ENCODE measurements at places on chromosomes 5 and 9.

DNA sequence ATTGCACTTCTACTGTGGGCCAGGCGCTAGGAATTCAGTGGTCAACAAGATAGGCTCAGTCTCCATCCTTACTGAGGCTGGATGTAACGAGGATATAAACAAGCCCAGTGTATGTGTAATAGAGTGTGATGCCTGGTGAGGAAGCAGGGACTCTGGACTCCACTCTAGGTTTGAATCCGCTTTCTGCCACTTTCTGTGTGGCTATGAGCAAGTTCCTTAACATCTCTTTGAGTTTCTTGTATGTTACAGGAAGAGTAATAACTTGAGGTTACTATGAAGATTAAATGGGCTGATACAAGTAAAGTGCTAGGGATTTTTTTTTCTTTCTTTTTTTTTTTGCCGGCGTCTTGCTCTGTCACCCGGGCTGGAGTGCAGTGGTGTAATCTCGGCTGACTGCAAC, 12.4 kb downstream of the DOCK2 start:
- DNase-seq = no peak

GRCh38 chr5:95057615-95058014, 227.3 kb downstream of the MCTP1 start:
- no peak for DNase-seq

DNA sequence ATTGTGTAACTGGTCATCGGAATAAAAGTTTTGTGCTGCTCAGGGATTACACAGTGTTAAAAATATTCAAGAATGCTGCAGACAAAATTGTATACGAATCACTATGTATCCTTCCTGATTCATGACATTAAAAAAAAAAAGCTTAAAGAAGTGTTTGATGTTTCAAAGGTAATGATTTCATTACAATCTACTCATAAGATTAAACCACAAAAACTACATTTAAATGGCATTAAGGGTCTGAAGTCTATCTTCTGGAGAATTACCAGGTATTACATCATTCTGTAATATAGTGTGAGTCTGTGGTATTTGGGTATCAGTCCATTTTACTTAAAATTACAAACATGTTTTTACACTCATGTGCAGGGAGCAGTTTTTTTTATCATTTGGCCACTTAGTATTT, 324.4 kb downstream of the NDUFS4 start:
- no peak for DNase-seq

DNA sequence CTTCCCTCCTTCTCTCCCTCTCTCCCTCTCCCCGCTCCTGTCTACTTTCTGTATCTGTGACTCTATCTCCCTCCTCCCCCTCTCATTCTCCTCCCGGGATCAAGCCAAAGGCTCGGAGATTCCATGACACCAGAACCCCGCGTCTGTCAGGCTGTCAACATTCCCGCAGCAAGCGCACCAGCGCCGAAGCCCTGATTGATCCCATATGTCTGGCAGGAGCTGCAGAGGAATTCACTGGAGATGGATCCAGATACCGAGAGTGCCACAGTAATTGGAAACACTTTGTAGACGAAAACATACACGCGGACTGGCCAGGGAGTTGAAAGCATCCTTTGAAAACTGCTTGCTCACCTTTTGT, 300 bp upstream of the SVEP1 start:
- no peak for DNase-seq

- DNase-seq = no peak
These were observed 141.7 kb downstream of the HTR1A start for GRCh38 chr5:63820577-63820976.

DNA sequence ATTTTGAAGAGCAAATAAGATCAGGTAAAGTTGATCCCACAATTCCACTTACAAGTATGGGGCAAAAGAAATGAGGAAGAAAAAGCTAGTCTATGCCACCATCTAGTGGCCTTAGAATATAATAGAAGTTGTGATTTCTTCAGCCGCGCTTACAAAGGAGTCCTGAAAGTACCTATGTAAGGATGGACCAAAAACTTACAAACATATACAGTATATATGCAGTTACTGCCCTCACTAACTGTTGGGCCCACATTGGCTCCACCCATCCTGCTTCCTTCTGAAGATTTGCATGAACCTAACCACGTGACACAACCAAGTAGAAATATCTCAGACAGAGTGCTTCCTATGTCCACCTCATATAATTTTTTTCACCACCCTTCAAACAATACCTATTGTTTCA, 11.7 kb upstream of the OR13D1 start:
- peak; percentile 58 for DNase-seq

DNA sequence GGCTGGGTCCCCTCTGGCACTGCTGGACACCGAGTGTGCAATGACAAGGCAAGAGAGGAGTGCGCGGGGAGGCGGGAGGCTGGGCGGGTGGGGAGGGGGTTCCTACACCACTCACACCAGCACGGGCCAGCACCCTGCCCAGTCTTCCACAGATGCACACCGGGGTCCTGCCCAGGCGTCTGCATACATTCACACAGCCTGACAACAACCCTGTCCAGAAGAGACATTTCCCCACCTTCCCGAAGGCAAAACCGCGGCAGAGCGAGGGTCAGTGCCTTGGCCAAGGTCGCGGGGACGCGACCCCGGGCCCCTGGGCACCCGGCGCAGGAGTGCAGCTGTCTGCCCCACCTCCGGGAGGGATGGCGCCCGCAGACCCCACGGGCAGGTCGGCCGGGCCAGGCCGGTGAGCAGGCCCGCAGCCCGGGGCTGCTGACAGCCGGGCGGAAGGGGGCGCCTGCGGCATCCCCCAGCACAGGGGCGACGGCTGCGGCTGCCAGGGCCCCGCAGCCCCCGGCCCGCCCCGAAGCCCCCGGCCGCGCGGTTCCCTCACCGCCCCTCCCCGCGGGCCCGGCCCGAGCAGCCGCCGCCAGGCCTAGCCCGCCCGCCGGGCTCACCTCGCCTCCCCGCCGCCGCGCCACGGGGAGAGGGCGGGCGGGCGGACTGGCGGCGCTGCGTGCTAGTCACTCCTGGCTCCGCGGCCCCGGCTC, 496 bp downstream of the MAPK9 start:
- no peak for DNase-seq

GRCh38 chr5:60538955-60539866, 160.8 kb downstream of the DEPDC1B start:
- no peak for DNase-seq

DNA sequence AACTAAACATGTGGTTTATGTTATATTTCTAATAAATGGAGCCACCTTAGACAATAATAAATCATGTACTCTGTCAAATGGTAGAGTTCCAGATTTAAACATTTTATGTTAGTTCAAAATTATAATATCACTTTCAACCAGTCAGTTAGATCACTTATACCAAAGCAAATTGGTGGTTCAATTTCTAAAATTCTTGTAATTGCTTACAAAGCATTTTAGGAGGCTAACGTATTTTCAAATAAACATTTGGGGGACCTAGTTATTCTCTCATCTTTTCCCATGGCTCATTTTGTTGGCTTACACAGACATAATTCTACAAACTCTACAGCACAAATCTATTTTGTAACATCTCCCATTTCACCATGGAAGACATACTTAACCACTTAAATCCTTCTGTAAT, 39.9 kb downstream of the EDIL3 start:
- no peak for DNase-seq

- peak; percentile 29 for DNase-seq
These were observed 216.5 kb downstream of the PDZD2 start for GRCh38 chr5:31855134-31856040.

- no peak for DNase-seq
These were observed 33.5 kb upstream of the CRB2 start for GRCh38 chr9:123322273-123323195.

GRCh38 chr9:128634651-128635262, 21.9 kb downstream of the DYNC2I2 start:
- no peak for DNase-seq

DNA sequence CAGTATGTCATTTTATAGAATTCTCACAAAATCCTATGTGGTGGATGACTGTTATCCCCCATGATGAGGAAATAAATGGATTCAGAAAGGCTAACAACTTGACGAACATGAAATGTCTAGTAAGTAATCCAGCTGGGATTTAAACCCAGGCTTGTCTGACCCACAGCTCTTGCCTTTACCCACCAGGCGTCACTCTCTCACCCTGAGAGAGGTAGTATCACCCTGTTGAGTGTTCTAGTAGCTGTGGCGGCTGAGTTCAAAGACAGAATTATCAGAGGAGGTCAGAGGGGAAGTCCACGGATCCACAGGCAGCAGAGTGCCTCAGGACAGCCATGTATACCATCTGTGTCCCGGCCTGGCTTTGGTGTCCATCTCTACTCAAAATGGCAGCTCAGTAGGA, 113.8 kb downstream of the ZNF462 start:
- no peak for DNase-seq

DNA sequence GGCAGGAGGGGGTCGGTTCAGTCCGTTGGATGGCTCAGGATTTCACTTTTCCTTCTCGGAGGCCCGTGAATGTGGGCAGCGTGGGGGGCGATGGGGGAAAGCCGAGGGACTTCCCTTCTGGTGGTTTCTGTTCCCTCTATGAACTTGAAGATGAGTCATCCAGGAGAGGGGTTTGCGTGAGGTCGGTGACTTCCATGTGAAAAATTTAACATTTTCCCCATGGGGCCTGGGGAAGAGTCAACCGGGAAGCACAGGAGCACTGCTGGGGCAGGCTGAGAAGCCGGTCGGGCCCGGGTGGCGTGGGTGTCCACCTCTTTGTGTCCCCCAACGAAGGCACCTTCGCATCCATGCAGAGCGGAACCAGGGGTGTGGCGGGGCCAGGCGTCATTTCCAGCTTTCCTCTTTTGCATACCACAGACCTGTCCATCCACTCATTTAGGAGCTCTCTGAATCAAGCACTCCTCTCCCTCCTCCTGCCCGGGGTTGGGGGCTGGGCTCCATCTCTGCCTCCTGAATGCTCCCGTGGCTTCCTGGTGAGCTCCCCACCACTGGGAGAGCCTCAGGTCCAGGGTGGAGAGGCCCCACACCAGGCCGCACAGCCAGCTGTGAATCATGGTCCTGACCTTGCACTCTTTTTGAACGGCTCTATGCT, 68.4 kb downstream of the ANKRD33B start:
- DNase-seq = peak; percentile 31

DNA sequence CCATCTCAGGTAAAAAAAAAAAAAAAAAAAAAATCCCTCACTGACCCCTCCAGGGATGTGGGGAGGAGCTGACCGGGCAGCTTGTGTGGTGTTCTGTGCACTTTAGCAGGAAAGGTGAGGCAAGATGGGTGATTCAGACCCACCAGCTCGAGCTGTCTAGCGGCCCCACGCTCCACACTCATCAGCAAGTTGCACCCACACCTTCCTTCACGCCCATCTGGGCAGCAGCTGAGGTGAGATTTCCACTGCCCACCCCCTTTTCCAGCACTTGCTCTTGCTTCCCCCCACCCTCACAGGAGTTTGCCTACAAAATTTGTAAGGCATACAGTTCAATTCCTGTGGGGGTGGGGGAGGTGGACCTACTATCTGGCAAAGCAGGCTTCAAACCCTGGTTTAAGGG, 58.7 kb upstream of the ZNF354B start:
- DNase-seq = no peak

- no peak for DNase-seq
These were observed 215.8 kb downstream of the MELK start for GRCh38 chr9:36788534-36788933.

DNA sequence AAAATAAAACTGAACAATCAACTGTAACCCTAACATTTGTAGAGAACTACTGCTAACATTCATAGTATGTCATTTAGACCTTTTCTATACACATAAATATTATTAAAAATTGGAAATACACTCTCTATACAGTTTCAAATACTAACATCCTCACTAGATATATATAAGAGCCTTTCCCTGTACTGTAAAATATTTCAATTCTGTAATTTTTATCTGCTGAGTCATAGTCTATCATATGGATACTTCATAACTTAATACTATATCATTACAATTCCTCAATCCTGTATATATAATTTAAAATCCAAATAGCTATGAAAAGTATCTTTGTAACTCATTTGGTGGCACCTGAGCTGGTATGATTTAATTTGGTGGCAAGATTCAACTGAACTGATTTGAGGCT, 55.8 kb downstream of the FBXO4 start:
- no peak for DNase-seq

- no peak for DNase-seq
These were observed 62.8 kb upstream of the GARNL3 start for GRCh38 chr9:127201731-127202130.
